ENCODE measurements at places on chromosomes 3 and 15.

DNA sequence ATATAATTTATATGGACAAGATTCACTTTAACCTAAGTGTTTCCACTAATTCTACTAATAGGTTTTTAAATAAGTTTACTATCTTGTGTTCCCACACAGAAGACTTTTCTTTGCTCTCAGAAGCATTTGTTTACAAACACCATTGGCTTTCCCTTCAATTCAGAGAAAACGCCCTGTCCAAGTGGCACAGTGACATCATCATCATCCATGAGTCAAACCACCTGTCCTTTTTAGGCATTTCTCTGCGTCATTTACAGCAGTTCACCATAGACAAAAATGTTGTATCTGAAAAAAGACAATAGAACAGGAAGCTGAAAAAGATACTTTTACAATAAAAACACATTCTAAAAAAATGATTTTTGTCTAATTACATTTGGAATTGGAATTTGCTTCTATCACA is 9.3 kb upstream of the BCL2L10 start:
- peaks cover 53% of the 10 kb centered on the region for H3K36me3 ChIP-seq
- no peak overlapping the region for H3K27ac ChIP-seq
- DNase-seq, result no peak

DNA sequence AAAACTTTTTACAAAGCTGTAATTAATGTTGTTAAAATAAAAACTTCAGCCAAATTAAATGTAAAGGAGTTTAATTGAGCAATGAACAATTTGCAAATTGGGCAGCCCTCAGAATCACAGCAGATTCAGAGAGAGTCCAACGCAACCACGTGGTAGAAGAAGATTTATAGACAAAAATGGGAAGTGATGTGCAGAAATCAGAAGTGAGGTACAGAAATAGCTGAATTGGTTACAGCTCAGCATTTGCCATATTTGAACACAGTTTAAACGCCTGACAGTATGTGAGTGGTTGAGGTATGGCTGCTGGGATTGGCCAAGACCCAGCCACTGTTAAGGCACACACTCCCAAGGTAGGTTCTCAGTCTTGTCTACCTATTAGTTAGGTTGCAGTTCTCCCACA is 14.4 kb upstream of the PLA2G4D start:
- DNase-seq, result no peak
- H3K27me3 ChIP-seq, result peaks cover 14% of the 10 kb centered on the region
- H3K4me1 ChIP-seq, result no peaks in the 10 kb centered on the region

- no peaks in the 10 kb centered on the region for H3K4me1 ChIP-seq
- no peak for DNase-seq
- H3K36me3 ChIP-seq, result no peaks in the 10 kb centered on the region
- no peak overlapping the region for H3K27ac ChIP-seq
- H3K4me3 ChIP-seq, result no peak overlapping the region
- no peaks in the 10 kb centered on the region for H3K27me3 ChIP-seq
These were observed 27.9 kb downstream of the SEMA7A start for GRCh38 chr15:74405823-74406222.

GRCh38 chr15:80755885-80756284 is 23.3 kb upstream of the CEMIP start:
- no peak overlapping the region for H3K27ac ChIP-seq
- H3K4me3 ChIP-seq, result no peak overlapping the region
- H3K27me3 ChIP-seq, result no peaks in the 10 kb centered on the region
- DNase-seq, result no peak
- H3K4me1 ChIP-seq, result no peaks in the 10 kb centered on the region
- peaks cover 17% of the 10 kb centered on the region for H3K36me3 ChIP-seq

- H3K27ac ChIP-seq, result no peak overlapping the region
- peaks cover 11% of the 10 kb centered on the region for H3K4me1 ChIP-seq
- peaks cover 89% of the 10 kb centered on the region for H3K36me3 ChIP-seq
These were observed 23.4 kb downstream of the WHAMM start for GRCh38 chr15:82832601-82833361.

- H3K4me1 ChIP-seq, result peaks cover 22% of the 10 kb centered on the region
- no peaks in the 10 kb centered on the region for H3K36me3 ChIP-seq
- no peak for DNase-seq
- no peaks in the 10 kb centered on the region for H3K27me3 ChIP-seq
- H3K27ac ChIP-seq, result peak overlapping the region; percentile 62
These were observed 353.2 kb upstream of the PROK2 start for GRCh38 chr3:72137865-72138861.

GRCh38 chr3:152554980-152555379 is 280.0 kb upstream of the P2RY1 start:
- H3K4me1 ChIP-seq, result peaks cover 26% of the 10 kb centered on the region
- peak overlapping the region; percentile 3 for H3K27ac ChIP-seq
- no peaks in the 10 kb centered on the region for H3K27me3 ChIP-seq
- no peaks in the 10 kb centered on the region for H3K36me3 ChIP-seq

- peaks cover 62% of the 10 kb centered on the region for H3K4me1 ChIP-seq
- H3K27ac ChIP-seq, result no peak overlapping the region
- DNase-seq, result no peak
- no peak overlapping the region for H3K4me3 ChIP-seq
- no peaks in the 10 kb centered on the region for H3K27me3 ChIP-seq
These were observed 50.1 kb downstream of the UBE2E2 start for GRCh38 chr3:23253214-23253613.

- no peak overlapping the region for H3K27ac ChIP-seq
- H3K4me3 ChIP-seq, result no peak overlapping the region
- no peaks in the 10 kb centered on the region for H3K4me1 ChIP-seq
- H3K27me3 ChIP-seq, result no peaks in the 10 kb centered on the region
- no peak for DNase-seq
These were observed 473.3 kb downstream of the CADM2 start for GRCh38 chr3:85432081-85432480.

GRCh38 chr15:57251308-57251707 is 125.0 kb upstream of the CGNL1 start:
- H3K27me3 ChIP-seq, result no peaks in the 10 kb centered on the region
- H3K27ac ChIP-seq, result no peak overlapping the region
- no peaks in the 10 kb centered on the region for H3K4me1 ChIP-seq
- no peak for DNase-seq
- H3K4me3 ChIP-seq, result no peak overlapping the region

- H3K27ac ChIP-seq, result no peak overlapping the region
- H3K27me3 ChIP-seq, result no peaks in the 10 kb centered on the region
- H3K4me1 ChIP-seq, result no peaks in the 10 kb centered on the region
- H3K4me3 ChIP-seq, result no peak overlapping the region
- H3K36me3 ChIP-seq, result no peaks in the 10 kb centered on the region
- DNase-seq, result no peak
These were observed 74.1 kb upstream of the POMGNT2 start for GRCh38 chr3:43180027-43180426.

GRCh38 chr3:135871311-135871710 is 94.2 kb upstream of the PPP2R3A start:
- no peak overlapping the region for H3K4me3 ChIP-seq
- DNase-seq, result no peak
- H3K36me3 ChIP-seq, result no peaks in the 10 kb centered on the region
- H3K27me3 ChIP-seq, result no peaks in the 10 kb centered on the region

- no peak overlapping the region for H3K27ac ChIP-seq
- no peak for DNase-seq
- peaks cover 18% of the 10 kb centered on the region for H3K4me1 ChIP-seq
These were observed 122.3 kb upstream of the NR2E3 start for GRCh38 chr15:71687902-71688508.

GRCh38 chr15:40254452-40254851 is 15.6 kb downstream of the PAK6 start:
- no peak for DNase-seq
- no peak overlapping the region for H3K4me3 ChIP-seq
- no peak overlapping the region for H3K27ac ChIP-seq
- peaks cover 32% of the 10 kb centered on the region for H3K4me1 ChIP-seq
- H3K36me3 ChIP-seq, result no peaks in the 10 kb centered on the region
- H3K27me3 ChIP-seq, result peaks cover 6% of the 10 kb centered on the region

DNA sequence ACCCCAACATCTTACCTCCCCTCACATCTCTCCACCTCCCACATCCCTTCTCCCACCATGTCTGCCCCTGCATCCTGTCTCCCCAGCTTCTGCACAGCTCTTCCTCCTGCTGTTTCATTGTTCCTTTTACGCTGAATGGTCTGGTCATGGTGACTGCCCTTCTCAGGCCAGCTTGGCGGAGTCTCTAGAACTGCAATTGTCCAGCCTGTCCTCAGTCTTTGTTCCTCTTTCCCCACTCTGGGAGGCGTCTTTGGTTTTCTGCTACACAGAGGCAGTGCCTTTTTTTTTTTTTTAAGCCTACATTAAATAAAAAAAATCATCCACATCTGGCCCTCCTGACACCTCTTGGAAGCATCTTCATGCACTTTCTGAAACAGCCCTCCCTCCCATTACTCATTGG is 49.1 kb upstream of the SEC22A start:
- H3K27me3 ChIP-seq, result no peaks in the 10 kb centered on the region
- DNase-seq, result peak; percentile 37
- H3K4me3 ChIP-seq, result no peak overlapping the region
- peaks cover 28% of the 10 kb centered on the region for H3K36me3 ChIP-seq
- H3K27ac ChIP-seq, result no peak overlapping the region

DNA sequence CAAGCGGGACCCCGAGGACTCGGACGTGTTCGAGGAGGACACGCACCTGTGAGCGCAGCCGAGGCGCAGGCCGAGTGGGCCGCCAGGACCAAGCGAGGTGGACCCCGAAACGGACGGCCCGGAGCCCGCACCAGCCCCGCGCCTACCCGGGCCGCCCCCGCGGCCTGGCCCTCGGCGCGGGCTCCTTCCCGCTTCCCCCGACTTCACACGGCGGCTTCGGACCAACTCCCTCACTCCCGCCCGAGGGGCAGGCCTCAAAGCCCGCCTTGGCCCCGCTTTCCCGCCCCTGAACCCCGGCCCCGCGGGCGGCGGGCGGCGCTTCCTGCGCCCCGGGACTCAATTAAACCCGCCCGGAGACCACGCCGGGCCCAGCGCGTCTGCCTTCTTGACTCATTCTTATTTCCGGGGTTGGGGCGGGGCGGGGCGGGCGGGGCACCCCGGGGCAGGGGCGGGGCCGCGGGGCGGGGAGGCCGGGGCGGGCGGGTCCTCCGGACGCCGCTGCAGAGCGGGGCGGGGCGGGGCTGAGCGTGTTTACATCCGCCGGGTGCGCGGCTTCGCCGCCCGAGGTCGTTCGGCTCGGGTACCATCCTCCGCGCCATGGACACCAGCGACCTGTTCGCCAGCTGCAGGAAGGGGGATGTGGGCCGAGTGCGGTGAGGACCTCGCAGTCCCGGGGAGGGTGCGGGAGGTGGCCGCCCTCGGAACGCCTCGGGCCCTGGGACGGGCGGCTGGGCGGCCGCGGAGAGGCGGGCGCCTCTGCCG is at the start of gene ABTB1:
ABTB1 (plus strand) TSS at position 524 of the 762 bp plus-strand sequence; CDS start at position 598, 74 bp downstream.
- H3K27ac ChIP-seq, result peak within 1 kb of the TSS; percentile 97
- no peaks in the 10 kb centered on the region for H3K27me3 ChIP-seq

DNA sequence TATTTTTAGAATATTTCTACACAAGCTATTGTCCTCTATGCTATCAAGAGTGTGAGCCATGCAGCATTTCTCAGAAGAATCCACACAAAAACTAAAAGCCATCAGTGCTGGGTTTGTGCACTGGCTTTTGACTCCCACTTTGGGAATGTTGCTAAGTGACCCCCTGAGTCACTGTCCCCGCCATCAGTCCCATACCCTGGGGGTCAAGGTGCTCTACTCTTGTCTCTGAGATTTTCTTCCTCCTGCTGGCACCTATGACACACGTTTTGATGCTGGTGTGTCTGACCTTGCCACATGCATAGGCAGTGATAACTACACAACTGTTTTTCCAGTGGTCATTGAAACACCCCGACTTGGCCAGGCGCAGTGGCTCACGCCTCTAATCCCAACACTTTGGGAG is 19.8 kb downstream of the CMTM7 start:
- H3K27me3 ChIP-seq, result no peaks in the 10 kb centered on the region
- H3K36me3 ChIP-seq, result no peaks in the 10 kb centered on the region
- DNase-seq, result no peak
- no peak overlapping the region for H3K27ac ChIP-seq
- H3K4me3 ChIP-seq, result no peak overlapping the region
- no peaks in the 10 kb centered on the region for H3K4me1 ChIP-seq

- H3K4me1 ChIP-seq, result peaks cover 15% of the 10 kb centered on the region
- H3K27me3 ChIP-seq, result no peaks in the 10 kb centered on the region
- no peaks in the 10 kb centered on the region for H3K36me3 ChIP-seq
- H3K4me3 ChIP-seq, result no peak overlapping the region
These were observed 29.5 kb downstream of the SIAH2 start for GRCh38 chr3:150733373-150733935.

- H3K36me3 ChIP-seq, result no peaks in the 10 kb centered on the region
- DNase-seq, result no peak
- no peaks in the 10 kb centered on the region for H3K4me1 ChIP-seq
- H3K27me3 ChIP-seq, result no peaks in the 10 kb centered on the region
- H3K27ac ChIP-seq, result no peak overlapping the region
These were observed 191.4 kb upstream of the LRTM1 start for GRCh38 chr3:55119268-55119667.

DNA sequence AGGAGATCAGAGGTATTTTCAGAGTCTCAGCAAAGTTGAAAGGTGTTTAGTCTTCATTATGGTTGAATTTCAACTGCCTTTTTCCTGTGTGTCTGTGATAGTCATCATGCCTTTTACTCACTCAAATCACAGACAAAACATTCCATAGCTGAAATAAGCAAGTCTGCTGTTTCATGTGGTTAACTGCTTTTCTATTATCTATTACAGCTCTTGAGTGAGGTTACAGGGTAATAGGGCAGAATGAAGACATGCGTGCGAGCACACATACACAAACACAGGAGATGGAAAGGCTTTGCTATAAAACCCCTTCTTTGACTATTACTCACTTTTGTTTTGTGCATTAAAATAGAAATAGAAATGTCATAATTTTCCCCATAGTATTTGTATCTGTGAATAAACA is 192.6 kb upstream of the RARB start:
- no peaks in the 10 kb centered on the region for H3K4me1 ChIP-seq
- no peaks in the 10 kb centered on the region for H3K27me3 ChIP-seq

DNA sequence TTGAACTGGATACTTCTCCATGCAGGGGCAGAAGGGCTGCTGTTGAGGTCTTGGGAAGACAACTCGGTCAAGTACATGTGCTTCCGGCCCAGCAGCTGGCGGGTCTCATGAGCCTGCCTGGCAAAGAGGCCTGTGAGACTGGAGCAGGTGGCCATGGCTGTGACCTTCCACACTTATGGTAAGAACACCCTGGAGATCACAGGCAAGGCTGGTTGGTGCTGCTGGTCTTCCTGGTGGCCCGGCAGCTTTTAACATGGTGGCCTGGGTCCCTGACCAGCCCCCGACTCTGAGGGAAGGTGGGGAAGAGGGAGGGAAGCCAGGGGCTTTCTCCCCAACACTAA is 15.4 kb downstream of the CHRD start:
- H3K4me3 ChIP-seq, result no peak overlapping the region
- no peaks in the 10 kb centered on the region for H3K4me1 ChIP-seq
- peak; percentile 46 for DNase-seq

GRCh38 chr3:45153658-45154437 is 7.7 kb upstream of the CDCP1 start:
- no peaks in the 10 kb centered on the region for H3K36me3 ChIP-seq
- H3K27ac ChIP-seq, result no peak overlapping the region
- H3K4me1 ChIP-seq, result no peaks in the 10 kb centered on the region
- H3K4me3 ChIP-seq, result no peak overlapping the region
- no peaks in the 10 kb centered on the region for H3K27me3 ChIP-seq

- no peaks in the 10 kb centered on the region for H3K36me3 ChIP-seq
- no peaks in the 10 kb centered on the region for H3K4me1 ChIP-seq
- no peaks in the 10 kb centered on the region for H3K27me3 ChIP-seq
- no peak overlapping the region for H3K27ac ChIP-seq
- DNase-seq, result no peak
These were observed 83.3 kb upstream of the IGSF10 start for GRCh38 chr3:151544164-151544548.

All from tibial artery (tissue), 4 donors.